CD4-positive, alpha-beta memory T cell (primary cell): ENCODE measurements at places on chromosomes 12 and 14. TPM values are rescaled to one million over a fixed set of nuclear protein-coding genes. Genes with fewer than 3 reads are reported as not detected.

The CATSPERB gene
- 6.7 TPM for total RNA-seq

DNA sequence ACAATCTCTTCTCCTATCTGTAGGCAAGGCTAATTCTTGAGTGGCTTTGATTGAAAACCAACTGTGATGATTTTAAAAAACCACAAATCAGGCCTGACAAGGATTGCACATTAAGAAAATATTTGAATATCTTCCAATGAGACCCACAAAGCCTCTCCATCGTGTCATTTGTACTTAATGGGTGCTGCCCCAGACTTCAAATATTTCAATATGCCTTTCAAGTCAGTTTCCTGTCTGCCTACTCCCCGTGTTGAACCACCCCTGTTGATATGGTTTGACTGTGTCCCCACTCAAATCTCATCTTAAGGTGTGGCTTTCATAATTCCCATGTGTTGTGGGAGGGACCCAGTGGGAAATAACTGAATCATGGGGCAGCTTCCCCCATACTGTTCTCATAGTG lies 159.7 kb upstream of the EGLN3 start:
- no peaks in the 10 kb centered on the region for H3K36me3 ChIP-seq
- H3K4me3 ChIP-seq, result no peak overlapping the region
- H3K4me1 ChIP-seq, result no peaks in the 10 kb centered on the region

DNA sequence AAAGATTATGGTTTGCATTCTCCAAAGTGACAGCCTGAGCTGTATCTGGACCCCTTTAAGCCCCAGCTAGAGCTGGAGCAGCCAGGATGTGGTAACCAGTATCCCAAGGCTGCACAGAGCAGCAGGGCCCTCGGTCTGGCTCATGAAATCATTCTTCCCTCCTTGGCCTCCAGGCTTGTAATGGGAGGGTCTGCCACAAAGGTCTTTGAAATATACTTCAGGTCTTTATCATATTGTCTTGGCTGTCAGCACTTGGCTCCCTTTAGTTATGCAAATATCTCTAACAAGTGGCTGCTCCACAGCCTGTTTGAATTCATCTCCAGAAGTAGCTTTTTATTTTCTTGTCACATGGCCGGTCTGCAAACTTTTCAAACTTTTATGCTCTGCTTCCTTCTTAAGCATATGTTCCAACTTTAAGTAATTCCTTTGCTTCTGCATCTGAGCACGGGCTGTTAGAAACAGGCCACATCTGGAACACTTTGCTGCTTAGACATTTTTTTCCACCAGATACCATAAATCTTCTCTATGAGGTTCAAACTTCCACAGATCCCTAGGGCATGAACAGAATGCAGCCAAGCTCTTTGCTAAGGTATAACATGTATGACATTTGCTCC lies 663.4 kb upstream of the MIS18BP1 start:
- no peaks in the 10 kb centered on the region for H3K27me3 ChIP-seq
- no peak for DNase-seq
- H3K27ac ChIP-seq, result no peak overlapping the region
- H3K36me3 ChIP-seq, result no peaks in the 10 kb centered on the region

DNA sequence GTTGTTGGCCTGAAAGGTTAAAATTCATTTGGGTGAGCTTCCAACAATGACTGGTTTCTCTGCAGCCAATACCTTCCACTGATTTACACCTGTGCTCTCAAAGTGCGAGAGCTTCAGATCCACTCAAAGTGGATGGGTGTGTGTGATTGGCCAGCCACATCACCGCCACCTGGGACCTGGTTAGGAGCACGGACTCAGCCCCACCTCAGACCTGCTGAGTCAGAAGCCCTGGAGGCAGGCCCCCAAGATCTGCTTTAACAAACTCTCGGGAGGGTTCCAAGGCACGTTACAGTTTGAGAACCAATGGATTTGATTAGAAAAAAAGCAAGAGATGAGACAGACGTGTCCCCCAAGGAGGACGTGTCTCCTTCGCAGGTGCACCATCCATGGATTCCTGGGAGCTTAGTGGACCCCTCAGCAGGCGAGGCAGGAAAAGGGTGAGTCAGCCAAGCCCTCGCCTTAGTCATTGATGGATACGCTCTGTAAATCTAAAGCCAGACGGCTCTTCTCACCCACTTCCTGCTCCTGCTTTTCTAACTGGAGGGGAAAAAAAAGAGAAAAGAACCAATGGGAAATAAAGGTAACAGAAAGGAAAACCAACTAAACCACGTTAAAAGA lies 24.5 kb downstream of the FZD10 start:
- no peak for DNase-seq
- no peaks in the 10 kb centered on the region for H3K4me1 ChIP-seq
- no peaks in the 10 kb centered on the region for H3K36me3 ChIP-seq
- no peak overlapping the region for H3K27ac ChIP-seq
- H3K4me3 ChIP-seq, result no peak overlapping the region
- no peaks in the 10 kb centered on the region for H3K27me3 ChIP-seq

DNA sequence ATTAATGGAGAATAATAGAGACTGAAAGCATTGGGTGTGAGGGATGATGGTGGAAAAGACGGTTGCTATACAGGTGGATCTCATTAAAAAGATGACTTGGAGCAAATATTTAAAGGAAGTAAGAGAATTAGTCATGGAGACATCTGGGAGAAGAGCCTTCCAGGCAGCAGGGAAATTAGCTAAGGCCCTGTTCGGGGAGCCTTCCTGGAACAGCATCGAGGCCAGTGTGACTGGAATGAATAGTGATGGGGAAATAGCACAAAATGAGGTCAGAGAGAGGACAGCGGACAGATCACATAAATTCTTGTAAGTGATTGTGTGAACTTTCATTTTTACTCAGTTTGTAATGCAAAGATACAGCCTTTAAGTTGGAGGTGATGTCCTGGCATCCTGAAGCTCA lies 842.3 kb downstream of the SLC6A15 start:
- H3K27me3 ChIP-seq, result no peaks in the 10 kb centered on the region
- H3K4me3 ChIP-seq, result no peak overlapping the region
- no peak overlapping the region for H3K27ac ChIP-seq
- H3K36me3 ChIP-seq, result no peaks in the 10 kb centered on the region
- no peak for DNase-seq

DNA sequence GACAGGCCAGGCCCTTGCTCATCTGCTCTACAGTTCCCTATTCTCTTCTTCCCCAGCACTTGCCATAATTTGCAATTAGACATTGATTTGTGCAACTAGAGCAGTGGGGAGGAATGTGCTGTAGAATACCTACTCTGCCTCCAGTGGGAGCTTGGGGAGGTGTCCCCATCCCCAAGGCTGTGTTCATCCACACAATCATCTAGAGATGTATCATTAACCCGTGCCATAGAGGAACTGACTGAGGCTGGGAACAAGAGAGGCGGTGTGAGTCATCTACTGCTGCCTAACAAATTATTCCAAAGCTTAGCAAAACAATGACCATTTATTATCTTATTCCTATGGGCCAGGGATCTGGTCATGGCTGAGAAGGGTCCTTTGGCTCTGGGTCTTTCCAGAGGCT lies 5.1 kb upstream of the OTUB2 start:
- H3K4me1 ChIP-seq, result peaks cover 27% of the 10 kb centered on the region
- no peak for DNase-seq
- no peak overlapping the region for H3K4me3 ChIP-seq
- H3K36me3 ChIP-seq, result no peaks in the 10 kb centered on the region
- H3K27ac ChIP-seq, result no peak overlapping the region

DNA sequence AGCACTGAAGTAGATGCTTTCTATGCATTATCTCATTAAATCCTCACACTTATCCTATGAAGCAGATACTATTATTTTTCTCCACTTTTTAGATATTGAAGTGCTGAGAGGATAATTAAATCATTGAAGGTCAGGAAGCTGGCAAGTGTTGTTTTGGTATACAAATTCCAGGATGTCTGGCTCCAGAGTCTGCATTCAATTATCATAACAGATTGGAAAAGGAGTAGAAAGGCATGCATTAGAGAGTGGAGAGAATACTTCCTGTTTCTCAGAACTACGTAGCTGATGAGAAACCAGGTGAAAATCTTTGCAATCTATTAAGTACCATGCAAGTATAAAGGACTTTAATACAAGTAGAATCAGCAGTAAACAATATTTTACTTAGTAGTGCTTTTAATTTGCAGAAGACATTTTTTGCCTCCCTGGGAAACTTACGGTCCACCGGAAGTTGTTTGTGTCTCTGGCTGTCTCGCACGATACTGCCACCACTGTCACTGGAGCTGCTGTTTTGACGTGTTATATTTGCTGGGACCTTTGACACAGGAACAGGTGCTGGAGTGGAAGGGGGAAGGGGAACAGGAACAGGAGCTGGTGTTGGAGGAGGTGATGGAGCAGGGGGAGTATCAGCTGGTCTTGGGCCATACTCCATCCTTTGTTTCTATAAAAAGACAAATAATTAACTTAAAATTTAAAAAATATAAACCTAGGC lies 158.0 kb downstream of the EPS8 start:
- no peaks in the 10 kb centered on the region for H3K4me1 ChIP-seq
- no peak overlapping the region for H3K4me3 ChIP-seq
- DNase-seq, result no peak
